ENCODE measurements at places on chromosomes 6 and 20.

DNA sequence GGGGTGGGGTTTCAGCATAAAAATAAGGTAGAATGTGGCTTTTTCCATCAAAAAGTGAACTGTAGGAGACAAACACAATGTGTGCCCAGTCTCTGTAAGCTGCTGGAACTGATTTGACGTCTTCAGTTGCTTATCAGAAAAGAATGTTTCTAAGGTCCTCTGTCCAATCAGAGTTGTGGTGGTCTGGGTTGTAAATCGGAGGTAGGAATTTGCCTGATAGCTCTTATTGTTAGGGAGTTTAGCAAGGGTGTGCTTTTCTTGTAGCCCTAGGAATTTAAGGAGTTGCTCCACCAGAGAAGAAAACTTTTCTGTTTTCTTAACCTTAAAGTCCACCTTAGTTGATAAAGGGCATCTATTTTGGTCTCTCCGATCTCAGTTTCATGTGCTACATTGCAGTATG, 10.4 kb upstream of the SSTR4 start:
- no peak for DNase-seq

GRCh38 chr6:98323605-98324004, 510.8 kb upstream of the POU3F2 start:
- DNase-seq, result no peak

DNA sequence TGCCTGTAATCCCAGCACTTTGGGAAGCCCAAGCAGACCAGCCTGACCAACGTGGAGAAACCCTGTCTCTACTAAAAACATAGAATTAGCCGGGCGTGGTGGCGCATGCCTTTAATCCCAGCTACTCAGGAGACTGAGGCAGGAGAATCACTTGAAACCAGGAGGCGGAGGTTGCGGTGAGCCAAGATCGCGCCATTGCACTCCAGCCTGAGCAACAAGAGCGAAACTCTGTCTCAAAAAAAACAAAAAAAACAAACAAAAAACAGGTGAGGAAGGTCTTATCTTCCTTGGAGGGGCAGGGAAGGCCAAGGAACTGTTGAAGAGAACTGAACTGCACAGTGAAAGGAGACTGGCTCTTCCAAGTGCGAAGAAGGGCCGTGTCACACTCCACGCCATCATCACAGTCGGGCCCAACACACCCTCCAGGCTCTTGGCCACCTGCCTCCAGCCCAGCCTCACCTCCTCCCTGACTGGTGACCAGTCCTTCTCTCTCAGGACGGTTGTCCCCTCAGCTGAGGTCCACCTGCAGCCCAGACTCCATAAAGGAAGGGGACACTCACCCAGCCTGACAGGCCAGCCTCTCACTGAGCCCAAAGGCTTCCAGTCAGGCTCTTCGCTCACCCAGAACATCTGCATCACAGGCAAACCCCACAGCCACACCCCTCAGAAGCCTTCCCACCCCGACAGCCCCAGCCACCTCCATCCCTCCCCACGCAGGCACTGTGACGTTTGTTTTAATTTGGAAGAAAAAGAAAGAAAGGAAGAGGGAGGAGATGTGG, 4.1 kb downstream of the ZC3H12D start:
- no peak for DNase-seq

GRCh38 chr6:13194852-13195251, 133.5 kb downstream of the TBC1D7 start:
- DNase-seq, result peak; percentile 8

DNA sequence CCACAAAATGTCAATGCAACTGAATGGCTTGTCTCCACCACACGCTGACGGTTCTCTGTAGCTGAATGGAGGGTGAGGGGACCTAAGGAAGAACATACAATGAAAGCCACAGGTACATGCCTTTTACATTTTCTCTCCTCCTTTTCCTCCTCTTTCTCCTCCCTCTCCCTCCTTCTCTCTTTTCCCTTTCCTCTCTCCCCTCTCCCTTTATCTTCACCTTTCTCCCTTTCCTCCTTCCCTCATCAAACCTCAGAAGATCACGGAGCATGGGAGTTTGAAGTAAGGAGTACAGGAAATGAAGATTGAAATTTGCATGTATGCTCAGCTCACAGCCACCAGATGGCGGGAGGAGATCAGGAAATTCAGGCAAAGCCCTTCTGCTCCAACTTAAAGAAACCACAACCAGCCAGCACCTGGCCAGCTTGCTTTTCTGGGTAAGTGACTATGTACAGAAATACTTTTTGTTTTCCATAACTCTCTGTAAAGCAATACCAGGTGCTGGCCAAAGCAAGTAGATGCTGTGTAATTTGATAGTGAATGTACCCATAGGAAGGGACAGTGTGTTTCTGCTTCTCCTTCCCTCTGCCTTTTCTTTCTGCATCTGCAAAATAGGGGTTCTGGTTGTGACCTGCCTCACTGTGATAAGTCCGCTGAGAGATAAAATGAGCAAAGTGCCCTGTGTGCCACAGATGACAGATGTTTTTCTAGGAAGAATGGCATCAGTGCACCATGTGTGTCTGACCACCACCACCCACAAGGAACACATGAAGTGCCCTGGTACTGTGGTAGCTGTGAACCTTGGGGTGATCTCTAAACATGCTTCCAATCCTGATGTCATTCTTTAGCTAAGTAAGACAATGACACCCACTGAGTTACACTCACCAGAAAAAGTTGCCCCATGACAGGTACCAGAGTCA, 18.6 kb upstream of the FOXO3 start:
- DNase-seq, result no peak

DNA sequence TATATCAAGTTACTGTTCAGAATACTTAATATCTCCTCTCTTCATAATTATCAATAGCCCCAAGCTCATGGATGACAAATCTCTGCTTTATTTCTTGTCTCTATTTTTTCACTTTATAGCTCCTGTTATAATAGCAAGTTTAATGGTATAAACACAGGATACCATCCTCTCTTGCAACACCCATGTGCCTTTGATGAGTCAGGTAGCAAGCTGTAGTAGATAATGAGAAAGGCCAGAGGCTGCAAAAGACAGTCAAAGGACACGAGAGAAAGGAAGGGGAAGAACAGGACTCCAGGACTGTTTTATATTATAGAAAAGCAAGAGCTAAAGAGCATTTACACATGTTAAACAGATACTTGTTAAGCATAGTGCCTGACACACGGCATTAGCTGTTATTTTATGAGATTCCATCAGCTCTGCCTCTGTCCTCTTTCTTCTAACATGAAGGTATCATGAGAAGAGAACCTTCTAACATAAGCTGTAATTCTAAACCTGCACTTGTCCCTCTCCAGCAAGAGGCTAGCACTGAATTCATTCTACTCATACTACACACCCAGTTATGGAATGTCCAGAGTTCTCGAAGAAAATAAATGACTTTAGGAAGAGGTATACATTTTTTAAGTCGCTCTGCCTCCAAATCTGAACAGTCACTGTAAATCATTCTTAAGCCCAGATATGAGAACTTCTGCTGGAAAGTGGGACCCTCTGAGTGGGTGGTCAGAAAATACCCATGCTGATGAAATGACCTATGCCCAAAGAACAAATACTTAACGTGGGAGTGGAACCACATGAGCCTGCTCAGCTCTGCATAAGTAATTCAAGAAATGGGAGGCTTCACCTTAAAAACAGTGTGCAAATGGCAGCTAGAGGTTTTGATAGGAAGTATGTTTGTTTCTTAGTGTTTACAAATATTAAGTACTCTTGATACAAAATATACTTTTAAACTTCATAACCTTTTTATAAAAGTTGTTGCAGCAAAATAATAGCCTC, 45.0 kb downstream of the NT5E start:
- no peak for DNase-seq

DNA sequence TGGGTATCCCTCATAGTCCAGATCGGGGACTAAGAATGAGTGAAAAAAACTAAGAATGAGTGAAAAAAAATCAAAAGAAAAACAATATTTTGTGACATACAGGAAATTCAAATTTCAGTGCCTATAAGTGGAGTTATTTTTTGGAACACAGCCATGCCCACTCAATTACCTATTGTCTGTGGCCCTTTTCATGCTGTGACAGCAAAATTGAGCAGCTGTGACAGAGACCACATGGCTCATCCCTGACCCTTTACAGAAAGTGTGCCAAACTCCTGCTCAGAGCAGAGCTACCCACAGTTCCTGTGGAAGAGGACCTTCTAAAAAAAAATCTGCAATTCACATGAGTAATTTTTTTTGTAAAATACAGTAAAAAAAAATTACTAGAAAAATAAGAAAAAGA, 1.4 kb downstream of the NCR2 start:
- no peak for DNase-seq

- no peak for DNase-seq
These were observed 678.6 kb downstream of the MAFB start for GRCh38 chr20:40010483-40010882.

GRCh38 chr20:44858606-44859360, 26.7 kb upstream of the YWHAB start:
- peak; percentile 45 for DNase-seq

- no peak for DNase-seq
These were observed 51.5 kb downstream of the TRERF1 start for GRCh38 chr6:42400061-42400760.

- no peak for DNase-seq
These were observed 13.2 kb upstream of the SERINC1 start for GRCh38 chr6:122484760-122485159.

DNA sequence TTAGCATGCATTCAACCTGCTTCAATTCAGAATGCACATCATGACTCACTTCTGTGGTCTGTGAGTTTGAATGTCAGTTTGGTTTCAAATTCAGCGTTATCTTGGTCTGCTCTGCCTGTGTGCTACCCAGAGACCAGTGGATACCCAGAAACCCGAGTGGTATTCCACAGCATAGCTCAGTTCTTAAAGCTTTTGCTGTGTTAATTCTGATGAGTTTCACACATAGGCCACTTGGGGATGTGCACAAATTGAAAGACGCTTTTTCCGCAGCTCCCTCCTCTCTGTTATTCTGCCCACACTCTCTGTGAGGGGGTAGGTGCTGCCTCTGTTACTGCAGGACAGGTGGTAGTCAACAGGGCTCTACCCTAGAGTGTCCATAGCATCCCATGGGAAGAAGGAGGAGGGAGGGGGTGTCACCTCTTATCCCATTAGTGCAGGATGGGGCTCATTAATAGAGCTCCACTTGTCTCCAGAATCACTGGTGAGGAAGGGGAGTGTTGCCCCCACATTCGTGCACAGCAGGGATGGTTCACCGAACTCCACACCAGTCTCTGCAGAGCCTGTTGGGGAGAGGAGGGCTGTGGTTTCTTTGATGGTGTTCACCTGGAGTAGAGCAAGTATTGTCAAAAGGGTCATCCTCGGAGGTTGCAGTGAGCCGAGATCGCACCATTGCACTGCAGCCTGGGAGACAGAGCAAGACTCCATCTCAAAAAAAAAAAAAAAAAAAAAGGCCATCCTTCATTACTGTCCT, 29.2 kb upstream of the SDCBP2 start:
- no peak for DNase-seq

DNA sequence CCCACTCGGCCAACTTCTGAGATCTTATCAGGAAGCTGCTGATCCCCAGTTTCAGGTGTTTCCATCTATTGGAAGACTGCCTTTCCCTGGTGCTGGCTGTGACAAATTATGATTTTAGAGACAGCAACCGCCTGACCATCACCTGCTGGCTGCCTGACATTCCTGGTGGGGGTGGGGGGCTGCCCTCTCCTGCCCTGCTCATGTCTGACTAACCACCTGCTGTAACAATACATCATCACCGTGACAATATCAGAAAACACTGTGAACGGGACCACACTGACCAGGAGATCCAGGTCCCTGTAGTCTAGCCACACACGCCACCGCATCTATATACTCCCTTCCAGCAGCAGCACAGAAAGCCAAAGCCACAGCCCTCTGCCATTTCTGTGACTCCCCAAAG, 537.5 kb downstream of the QKI start:
- DNase-seq, result no peak

DNA sequence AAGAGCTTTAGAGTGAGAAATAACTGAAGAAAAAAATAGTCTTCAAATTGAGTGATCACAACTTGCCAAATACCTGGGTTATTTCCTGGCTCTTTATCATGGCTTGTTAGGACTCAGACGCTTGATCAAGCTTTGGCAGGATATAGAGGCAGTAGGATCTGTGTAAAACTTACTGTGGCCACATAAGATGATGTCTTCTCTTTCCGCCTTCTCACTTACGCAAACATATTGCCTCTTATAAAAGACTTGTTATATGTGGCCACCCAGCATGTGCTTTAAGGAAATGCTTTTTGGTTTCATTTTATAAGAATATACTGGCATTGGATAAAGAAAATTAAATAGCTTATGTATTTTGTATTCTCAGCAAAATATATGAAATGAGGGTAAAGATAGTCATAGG, 101.8 kb upstream of the AKIRIN2 start:
- no peak for DNase-seq

- DNase-seq, result no peak
These were observed 56.1 kb upstream of the PRND start for GRCh38 chr20:4665591-4665990.

GRCh38 chr20:34506480-34506879, 9.7 kb upstream of the DYNLRB1 start:
- DNase-seq, result no peak

GRCh38 chr6:17390276-17390675, 3.1 kb upstream of the CAP2 start:
- DNase-seq, result no peak

GRCh38 chr6:161116554-161116953, 125.0 kb downstream of the MAP3K4 start:
- DNase-seq, result no peak

DNA sequence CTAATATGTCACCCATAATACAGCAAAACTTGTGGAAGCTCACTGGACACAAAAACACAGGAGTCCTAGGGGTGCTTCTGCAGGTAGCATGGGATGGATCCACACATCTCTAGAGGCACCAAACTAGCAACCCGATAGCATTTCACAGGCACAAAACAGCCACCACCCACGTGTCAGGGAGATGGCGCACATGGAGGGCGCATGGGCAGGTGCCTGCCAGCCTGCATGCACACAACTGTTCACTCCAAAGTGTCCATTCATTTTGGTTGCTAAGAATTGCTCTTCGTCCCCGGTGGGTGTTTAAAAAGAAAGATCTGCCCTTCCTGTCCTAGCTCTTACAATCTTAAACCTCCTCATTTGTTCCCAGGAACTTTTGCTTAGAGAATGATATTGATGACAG, 171.3 kb downstream of the SYNDIG1 start:
- DNase-seq, result no peak

GRCh38 chr6:73250016-73250415, 13.0 kb downstream of the KHDC1 start:
- no peak for DNase-seq

- DNase-seq, result peak; percentile 68
These were observed 19.6 kb upstream of the ABT1 start for GRCh38 chr6:26576929-26577719.

DNA sequence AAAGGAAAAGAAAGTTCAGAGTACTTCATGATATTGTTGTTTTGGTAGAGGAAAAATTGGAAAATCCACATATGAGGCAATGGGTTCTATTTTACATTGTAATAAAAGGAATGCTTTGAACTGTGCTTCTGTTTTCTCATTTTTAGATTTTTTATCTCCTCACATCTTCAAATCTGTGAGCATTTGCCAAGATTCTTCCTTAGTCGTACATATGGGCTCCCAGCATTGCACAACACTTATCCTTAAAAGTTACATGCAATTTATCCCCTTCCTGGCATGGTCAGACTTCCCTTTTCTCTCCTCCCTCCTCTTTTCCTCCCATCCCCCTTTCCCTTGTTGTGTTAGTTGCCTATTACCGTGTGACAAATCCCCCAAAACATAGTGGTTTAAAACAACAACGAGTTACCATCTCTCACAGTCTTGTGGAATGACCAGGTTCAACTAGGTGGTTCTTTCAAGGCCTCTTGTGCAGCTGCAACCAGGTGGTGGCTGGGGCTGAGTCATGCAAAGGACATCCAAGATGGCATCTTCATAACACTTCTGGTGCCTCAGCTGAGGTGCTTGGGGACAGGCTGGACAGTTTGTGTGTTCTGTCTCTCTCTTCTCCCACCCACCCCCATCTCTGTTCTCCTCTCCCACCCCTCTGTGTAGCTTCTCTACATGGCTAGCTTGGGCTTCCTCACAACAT, 68.7 kb downstream of the TXNDC5 start:
- DNase-seq, result no peak
